ENCODE measurements at places on chromosomes 13 and 19.
A peak's percentile ranks its signal among the peaks of the same experiment; 100 is the strongest.

GRCh38 chr13:35700671-35701070, 224.2 kb upstream of the MAB21L1 start:
- no peak for DNase-seq

- no peak for DNase-seq
Measured at GRCh38 chr19:58274771-58275201, 4.0 kb upstream of the ZNF8 start.

DNA sequence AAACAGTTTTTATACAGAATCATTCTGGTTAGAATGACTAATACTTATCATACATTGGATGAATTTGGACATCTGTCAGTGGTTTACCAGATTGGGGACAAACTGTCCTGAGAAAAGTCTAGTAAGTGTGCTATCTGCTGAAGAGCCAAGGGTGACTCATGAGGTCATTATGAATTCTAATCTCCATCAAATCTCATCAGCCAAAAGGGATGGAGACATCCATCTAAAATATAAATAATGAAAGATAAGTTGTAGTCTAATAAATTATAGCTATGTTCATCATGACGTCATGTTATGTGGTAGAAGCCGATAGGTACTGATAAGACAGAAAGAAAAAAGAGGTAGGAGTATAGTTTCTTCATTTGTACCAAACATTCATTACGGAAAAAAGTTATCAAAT, 804.4 kb downstream of the PCDH9 start:
- DNase-seq = no peak

DNA sequence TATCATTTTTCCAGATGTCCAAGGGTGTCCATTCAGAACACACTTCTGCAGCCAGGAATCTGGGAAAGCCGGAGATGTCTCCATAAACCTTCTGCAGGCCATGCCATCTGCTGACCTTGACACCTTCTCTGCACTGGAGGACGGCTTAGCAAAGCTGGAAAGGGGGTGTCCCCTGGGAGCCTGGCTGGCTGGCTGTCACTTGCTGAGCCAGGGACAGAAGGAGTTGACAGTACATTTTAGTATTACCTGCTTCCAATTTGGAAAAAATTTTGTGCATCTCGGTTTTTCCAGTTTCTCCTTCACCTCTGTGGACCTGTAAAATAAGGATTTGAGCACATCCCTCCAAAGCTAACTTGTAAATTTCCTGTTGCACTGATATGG, 8.1 kb upstream of the CHST8 start:
- no peak for DNase-seq

- no peak for DNase-seq
Measured at GRCh38 chr19:3897936-3898335, 17.5 kb downstream of the ATCAY start.

DNA sequence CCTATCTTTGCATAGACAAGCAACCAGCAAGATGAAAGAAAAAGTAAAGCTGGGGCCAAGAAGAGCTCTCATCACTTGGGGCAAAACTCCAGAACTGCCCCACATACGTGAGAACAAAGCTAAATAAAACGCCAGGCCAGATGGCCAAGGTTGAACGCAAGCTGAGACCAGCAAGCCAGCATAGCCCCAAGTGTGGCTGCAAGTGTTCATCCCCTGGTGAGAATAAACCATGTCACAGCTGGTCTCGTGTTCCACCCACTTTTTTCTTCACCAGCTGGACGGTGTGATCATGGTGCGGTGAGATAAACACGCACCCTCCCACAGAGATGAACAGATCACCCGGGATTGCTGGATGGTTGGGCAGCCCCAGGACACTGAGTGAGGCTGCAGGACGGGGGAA, 109.6 kb upstream of the CACNA1A start:
- no peak for DNase-seq

DNA sequence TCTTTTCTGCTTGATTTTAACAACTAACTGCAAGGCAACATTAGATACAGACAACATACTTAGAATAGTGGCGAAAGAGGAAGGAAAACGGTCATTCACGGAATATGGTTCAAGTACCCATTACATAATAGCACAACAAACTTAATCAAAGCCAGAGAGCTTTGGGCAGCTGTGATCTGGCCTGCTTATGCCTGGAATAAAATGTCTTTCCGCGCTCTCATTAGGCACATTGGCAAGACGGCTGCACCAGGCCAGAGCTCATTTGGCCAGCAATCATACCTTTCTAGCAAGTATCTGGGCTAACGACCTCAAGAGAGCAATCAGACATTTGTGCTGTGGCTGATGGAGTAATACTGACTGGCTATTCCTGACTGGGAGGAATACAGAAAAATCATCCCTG, 112.8 kb downstream of the NALCN start:
- DNase-seq = no peak

DNA sequence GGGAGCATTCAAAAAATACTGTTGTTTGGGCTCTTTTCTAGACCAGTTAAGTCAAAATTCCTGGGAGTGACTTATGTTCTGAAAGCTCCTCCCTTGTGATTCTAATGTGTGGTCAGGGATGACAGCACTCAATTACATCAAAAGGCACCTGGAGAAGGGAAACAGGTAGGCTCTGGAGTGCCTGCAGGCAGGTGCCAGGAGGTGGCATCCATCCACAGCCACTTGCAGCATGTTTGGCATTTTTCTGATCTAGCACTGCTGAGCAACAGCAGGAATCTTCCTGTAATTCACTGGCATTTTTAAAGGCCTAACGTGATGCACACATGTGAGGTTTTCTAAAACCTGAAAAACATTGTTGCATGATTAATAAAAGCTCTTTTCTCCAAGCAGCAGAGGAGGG, 94.6 kb downstream of the CCNA1 start:
- DNase-seq = no peak

- DNase-seq = no peak
Measured at GRCh38 chr19:28744014-28744413, 468.9 kb downstream of the UQCRFS1 start.

GRCh38 chr13:50910485-50910805, 854 bp downstream of the RNASEH2B start:
- DNase-seq = no peak

DNA sequence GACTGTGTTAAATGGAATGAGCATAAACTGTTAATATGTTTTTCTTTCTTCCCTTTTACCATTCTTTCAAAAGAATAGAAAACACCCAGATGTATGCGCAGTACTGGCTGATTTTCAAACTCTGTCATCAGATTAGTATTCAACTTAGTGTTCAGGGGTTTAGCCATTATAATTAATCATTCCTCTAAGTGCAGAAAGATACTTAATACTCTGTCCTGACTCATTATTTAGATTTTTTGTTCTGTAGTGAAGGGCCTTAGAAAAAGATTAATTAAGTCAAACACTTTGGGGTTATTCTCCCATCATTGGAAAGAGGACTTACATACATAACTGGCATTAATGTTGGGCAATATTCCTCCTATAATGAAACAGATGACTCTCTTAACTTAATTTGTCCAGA, 1316.7 kb upstream of the SLC10A2 start:
- no peak for DNase-seq

- DNase-seq = no peak
Measured at GRCh38 chr13:25218019-25218418, 45.9 kb upstream of the AMER2 start.

DNA sequence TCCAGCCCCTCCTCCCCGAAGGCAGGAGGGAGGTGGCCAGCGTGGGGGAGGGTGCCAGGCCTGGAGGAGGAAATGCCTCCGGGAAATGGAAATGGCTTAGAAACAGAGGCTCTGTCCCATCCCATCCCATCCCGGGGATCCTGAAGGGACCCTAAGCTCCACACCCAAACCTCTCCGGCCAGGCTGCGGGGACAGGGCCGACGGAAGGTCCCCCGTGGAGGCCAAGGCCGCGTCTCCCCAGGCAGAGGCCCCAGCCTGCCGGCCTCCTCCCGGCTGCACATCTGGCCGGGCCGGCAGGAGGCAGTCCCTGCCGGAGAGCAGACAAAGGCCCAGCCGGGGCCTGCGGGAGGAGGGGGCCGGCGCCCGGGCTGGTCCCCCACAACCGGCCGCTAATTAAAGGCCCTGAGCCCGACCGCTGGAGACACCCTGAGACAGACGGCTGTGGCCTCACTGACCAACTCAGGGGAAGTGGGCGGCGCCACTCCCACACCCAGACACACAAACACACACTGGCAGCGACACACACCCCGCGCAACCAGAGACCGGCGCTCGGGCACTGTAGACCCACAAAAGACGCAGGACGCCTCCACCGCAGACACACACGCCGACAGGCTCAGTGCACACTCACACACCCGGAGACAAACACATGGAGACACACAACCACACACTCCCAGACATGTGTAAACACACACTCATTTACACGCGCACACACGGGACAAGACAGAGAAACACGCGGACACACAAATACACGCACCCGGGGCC, 1.1 kb downstream of the ADAMTS10 start:
- no peak for DNase-seq

DNA sequence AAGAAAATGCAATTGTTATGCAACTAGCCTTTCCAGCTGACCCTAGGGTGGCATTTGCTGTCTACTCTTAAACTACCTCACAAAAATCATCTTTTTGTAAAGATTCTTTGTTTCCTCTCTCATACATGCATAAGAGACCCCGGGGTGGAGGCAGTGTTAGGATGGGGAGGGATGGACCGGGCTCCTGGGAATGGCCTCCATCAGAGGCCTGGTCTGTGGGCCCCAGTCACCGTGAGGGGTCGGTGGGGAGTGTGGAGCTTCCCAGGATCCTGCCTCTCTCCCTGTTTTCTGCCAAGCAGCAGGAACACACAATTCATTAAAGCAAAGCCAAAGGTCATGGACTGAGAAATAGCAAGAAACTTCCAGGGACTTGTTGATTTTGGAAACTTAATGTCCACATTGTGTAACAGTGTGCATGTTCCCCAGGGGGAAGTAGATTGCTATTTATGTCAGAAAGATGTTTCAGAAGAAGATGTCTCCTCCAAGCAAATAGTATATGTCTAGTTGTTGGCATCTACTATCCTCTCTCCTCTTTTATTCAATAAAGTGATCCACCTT, 241.4 kb downstream of the ENOX1 start:
- DNase-seq = no peak

GRCh38 chr19:39670998-39671397, 15.3 kb downstream of the LGALS16 start:
- no peak for DNase-seq

- no peak for DNase-seq
Measured at GRCh38 chr19:50893047-50893736, 18.0 kb downstream of the KLK4 start.

DNA sequence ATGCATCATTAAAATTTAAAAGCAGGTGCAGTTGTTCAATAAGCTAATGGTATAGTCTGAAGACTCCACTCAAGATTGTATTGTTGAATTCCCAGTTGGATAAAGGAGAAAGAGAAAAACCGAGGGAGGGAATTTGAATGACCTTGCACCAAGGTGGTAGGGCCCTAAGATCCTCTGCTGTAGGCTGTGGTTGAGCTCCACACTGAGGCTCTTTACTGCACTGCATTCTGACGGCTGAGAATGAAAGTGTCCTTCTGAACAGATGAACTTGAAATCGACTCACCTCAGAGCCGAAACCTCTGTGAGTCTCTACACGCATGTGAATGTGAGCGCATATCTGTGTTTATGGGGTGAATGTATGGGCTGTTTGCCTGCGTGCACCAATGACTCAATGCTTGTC, 388.9 kb upstream of the DACH1 start:
- DNase-seq = no peak

DNA sequence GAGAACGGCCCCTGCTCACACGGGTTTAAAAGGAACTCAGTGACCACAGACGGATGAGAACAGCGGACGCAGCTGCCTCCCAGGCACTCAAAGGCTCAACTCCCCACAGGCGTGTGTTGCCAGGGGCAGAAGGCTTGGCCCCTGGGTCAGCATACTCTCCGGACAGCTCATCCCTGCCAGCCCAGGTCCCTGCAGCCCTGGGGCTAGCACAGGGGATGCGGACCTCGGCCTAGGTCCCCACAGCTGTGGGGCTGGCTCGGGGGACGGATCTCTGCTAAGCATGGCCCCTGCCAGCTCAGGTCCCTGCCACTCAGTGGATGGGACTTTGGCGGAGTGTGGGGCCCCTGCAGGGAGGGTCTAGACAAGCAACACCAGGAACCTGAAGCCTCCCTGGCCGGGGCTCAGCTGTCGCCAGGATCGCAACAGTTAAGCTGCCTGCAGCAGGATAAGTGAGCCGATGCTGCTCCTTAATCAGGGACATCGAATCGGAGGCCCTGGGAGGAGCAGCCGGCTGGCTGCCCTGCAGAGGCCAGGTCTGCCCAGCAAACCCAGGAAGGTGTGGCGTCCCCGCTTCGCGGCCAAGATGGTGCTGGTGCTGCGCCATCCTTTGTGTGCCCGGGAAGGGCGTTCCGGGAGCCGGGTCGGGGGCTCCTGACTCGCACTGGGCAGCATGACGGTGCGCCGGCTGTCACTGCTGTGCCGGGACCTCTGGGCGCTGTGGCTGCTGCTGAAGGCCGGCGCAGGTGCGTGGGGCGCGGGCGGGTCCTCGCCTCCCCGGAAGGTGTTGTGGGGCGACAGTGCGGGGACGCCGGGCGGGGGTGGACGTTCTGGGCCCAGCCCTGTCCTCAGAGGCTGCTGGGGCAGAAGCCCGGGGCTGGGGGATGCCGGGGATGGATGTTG, 32.5 kb downstream of the MCF2L start:
- peak; percentile 21 for DNase-seq

GRCh38 chr13:21100994-21101757, 39.8 kb upstream of the LATS2 start:
- no peak for DNase-seq

- no peak for DNase-seq
Measured at GRCh38 chr19:806815-807421, 9.7 kb downstream of the PTBP1 start.

GRCh38 chr19:45523642-45524256, 16.5 kb downstream of the VASP start:
- peak; percentile 13 for DNase-seq

DNA sequence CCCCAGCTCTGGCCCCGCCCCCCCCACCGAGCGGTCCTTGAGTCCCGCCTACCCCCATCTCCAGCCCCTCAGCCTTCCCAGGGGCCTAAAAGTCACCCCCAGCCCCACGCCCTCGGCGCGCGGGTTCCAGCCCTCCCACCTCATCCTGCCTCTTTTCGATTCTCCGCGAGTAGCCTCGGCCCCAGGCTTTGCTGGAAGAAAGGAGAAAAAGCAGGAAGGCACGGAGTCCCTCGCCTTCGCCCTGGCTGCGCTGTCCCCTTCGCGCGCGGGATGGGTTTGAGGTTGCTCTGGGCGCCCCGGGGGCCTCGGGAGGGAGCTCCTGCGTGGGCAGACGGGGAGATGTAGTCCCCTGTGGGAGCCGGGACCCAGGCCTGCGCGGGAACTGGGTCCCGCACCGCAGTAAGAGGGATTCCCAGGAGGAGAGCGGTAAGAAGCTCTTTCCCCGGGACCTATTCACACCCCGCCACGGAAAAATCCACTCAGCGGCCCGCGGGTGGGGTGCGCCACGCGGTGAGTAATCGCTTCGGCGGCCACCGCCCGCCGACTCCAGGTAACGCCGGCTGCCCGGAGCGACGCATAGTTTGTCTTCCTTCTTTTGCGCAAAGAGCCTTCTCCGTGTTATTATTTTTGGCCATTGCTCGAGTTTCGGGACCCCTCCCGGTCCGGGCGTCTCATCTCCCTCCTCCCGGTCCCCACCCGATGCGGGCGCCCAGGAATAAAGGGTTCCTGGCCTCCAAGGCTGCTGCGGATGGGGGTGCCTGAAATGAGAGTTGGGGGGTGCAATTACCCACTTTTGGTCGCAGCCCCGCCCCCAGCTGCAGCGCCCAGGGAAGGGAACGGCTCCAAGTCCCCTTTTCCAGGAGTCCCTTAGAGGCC, 865 bp upstream of the CRLF1 start:
- DNase-seq = no peak
